GDM1 (cell line): ENCODE measurements at places on chromosomes 5 and 9.

- no peak for DNase-seq
Observed at GRCh38 chr5:124561451-124561850, 185.0 kb downstream of the ZNF608 start.

DNA sequence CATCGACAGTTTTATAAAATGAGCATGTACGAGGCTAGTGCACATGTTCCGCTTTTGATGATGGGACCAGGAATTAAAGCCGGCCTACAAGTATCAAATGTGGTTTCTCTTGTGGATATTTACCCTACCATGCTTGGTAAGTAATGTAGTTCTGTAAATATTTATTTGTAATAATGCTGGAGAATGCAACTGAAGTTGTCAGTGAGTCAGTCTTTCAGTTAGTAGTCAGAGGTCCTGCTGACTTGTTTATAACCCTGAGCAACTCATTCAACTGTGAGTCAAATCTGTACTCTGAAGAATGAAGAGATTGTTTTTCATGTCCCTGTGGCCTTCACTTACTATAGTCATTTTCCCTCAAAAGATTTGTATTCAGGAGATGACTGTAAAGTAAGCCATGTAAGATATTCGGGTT lies 28.4 kb upstream of the GPR150 start:
- DNase-seq = no peak

- DNase-seq = no peak
Observed at GRCh38 chr5:116557669-116558271, 16.9 kb downstream of the SEMA6A start.

DNA sequence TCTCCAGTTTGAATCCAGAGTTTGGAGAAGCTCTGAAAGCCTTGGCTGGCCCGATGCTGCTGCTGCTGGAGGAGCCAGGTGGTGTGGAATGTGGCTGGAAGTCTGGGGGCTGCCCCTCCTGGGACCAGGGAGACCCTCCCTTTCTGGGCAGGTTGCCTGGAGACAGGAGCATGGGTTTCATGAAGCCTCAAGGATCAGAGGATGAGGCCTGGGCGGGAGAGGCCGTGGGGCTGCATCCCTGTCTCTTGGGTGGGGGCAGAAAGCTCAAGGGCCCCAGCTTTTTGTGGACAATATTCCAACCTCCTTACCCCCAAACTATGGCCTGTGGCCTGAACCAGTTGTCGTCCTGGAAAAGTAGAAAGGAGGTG lies 10.1 kb downstream of the FGF18 start:
- DNase-seq = no peak

DNA sequence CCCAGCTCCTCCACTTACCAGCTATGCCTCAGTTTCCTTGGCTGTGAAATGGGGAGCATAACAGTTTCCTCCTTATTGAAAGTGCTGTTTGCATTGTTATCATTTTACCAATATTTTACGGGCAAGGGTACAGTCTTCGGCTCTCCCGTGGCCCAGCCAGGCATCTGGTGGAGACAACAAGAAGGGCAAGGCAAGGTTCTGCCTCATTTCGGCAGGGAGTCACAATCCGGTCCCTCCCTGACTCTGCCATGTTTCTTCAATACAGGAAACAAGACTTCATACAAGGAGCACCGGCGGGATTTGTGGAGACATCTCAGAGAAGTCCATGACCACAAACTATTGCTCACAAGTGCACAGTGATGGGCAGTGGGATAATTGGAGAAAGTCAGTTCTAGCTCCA lies 174.0 kb downstream of the FGF18 start:
- DNase-seq = no peak

- no peak for DNase-seq
Observed at GRCh38 chr5:31581498-31582099, 49.5 kb downstream of the C5orf22 start.

DNA sequence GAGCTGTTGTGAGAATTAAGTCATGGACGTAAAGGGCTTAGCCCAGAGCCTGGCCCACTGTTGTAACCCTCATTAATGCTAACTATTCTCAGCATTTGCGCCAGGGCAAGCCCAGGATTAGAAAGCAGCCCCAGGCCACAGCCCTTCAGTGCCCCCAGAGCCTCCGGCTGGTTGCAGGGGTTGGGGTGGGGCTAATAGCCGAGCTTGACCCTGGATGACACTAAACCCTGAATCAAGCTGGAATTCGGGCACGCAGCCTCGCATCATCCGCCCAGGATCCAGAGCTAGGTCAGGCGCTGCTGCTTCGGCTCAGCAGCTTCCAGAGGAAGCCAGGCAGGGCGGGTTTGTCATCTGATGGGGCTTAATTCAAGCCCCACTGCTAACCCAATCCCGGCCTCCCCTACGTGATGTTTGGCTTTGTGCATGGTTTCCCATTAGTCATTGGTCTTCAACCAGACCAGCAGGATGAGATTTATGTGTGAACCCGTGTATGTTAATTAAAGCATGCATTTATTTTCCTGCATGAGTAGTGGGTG lies 1.2 kb upstream of the MEGF9 start:
- no peak for DNase-seq

- DNase-seq = no peak
Observed at GRCh38 chr5:104635227-104635626, 1072.6 kb upstream of the NUDT12 start.

- no peak for DNase-seq
Observed at GRCh38 chr9:107862323-107862722, 372.8 kb upstream of the KLF4 start.

DNA sequence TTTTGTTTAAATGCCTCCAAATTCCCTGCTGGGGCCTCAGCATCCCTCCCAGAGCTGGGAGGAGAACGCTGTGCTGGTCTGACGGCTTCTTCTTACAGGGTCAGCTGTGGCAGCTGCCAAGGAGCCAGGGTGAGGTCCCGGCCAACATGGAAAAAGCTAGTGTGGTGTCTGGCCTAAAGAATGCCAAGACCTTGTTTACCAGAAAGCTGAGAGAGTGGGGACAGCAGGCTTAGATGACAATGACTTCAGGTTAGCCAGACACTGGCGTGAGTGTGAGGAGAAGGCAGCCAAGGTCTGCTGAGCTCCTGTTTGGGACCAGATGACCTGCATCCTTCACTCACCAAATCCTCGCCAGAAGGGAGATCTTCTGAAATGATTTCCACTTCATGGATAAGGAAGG lies 112.5 kb downstream of the CRB2 start:
- no peak for DNase-seq

GRCh38 chr5:67265951-67266350 lies 69.4 kb upstream of the CD180 start:
- no peak for DNase-seq

- DNase-seq = peak; percentile 72
Observed at GRCh38 chr5:150672237-150672883, 11.3 kb downstream of the MYOZ3 start.

DNA sequence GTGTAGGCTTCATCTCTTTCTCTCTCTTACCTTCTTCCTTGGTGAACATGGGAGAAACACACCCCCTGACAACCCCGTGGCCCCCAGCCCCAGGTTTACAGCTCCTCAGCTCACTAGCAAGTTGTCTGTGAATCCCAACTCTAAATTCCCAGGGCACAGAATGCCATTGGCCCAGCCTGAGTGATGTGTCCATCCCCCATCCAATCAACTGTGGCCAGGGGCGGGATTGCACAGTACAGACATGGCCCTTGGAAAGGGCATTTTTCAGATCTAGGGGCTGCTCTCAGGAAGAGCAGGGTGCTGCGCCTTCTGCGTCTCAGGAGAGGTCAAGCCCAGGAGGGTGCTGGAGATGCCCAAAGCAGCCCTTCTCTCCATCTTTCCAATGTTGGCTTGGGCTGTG lies 48.2 kb upstream of the ASS1 start:
- no peak for DNase-seq

- DNase-seq = no peak
Observed at GRCh38 chr9:120197605-120198004, 382.4 kb downstream of the CDK5RAP2 start.

DNA sequence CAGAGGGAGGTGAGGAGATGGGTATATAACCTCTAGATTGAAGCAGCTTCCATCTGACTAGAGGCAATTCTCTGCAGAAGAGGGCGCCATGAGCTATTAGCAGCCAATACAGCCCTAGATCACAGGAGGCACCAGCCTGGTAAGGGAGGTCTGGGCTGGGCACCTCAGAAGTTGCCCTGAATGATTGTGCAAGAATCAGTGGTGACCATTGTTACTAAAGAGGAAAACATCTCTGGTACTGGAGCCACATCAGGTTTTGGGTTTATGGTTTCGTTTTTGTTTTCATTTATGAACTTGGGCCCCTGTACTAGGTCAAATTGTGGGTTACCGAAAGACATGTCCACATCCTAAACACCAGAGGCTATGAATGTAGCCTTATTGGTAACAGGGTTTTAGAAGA lies 342.0 kb downstream of the MLLT3 start:
- no peak for DNase-seq

DNA sequence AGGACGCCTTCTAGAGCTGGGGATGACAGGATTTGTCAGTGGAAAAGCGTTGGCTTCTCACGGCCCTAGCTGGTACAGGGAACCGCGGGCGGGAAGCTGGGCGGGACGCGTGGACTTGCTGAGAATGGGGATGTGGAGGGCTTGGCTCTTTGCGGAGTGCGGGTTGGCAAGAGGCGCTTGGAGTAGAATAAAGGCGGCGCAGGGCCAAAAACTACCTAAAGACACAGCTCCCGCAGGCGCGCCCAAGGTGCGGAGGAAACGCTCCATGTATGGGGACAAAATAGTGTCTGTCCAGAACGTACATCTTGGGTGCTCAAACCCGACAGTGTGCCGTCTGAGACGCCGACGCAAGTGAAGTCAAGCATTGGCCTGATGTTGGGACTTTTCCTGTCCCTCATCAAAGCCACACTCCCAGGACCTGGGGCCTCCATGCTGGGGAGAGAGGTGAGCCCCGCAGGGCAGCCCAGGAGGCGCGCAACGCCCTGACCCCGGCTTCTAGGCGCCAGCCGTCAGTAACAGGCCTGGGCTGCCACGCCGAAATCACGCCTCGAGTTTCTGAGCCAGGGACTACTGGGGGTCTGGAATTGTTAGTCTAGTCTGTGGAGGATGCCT lies 1.6 kb upstream of the NKX2-5 start:
- no peak for DNase-seq

GRCh38 chr5:139708877-139709581 lies 60.9 kb downstream of the CXXC5 start:
- no peak for DNase-seq

DNA sequence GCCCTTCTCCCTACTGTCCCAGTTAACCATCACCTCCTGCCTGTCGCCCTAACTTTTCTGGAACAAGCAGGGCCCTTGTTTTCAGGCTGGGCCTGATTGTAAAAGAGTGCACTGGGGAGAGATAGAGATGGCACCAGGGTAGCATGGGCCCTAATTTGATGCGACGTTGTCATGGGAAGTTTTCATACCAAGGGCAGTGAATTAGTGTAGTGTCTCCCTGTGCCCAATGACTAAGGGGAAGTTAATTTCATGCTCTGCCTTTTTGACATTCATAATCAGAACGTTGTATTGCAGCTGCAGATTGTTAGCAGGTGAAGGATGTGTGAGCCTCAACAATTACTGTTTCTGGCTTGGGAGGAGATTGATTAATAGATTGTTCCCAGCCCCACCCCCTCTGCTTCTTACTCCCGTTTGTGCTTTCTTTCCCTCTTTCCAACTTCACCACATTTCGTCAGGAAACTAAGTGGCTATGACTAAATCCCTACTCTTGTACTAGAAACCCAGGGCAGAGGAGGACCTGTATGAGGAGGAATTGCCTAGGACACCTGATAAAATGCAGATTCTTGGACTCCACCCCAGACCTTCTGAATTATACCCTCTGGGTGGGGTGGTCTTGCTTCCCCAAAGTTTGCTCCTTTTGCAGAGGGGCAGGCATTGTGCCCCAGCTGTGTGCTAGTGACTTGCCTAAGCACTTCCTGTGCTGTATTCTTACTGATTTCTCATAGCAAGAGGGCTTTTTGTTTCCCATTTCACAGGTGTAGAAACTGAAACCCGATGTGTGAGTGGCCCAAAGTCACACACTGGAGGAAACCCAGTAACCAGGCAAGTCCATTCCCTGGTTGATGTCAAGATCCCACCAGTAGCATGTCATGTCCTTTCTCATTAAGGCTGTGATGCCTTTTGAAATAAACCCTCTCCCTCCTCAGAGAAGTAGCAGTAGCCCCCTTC lies 56.3 kb downstream of the DAB2IP start:
- DNase-seq = no peak

- DNase-seq = no peak
Observed at GRCh38 chr9:130382096-130382495, 62.7 kb upstream of the ASS1 start.

DNA sequence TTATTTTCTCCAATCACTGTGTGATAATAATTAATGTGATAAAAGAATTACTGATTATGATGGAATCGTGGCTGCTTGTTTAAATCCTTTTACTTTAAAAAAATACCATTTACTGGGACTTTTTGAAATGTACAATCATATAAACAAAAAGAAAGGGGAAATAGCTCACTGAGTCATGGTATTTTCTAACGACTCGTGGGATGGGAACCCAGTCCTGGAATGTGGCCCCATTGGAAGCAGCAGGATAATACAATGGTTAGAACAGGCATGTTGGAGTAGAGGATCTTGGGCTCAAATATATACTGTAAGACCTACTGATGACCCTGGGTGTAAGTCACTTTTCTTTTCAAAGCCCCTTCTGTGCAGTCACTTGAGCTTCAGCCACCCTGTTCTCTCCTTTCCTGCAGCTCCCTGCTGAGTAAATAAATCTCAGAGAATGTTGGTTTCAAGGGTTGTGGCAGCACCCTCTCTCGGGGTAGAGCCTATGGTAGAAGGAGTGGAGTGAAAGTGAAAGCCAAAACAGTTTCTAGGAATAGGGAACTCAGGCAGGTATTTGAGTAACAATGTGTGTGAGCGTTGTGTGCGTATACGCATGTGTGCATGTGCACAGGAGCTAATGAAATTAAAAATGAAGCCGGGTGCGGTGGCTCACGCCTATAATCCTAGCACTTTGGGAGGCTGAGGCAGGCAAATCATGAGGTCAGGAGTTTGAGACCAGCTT lies 40.8 kb upstream of the LARP1 start:
- peak; percentile 28 for DNase-seq

DNA sequence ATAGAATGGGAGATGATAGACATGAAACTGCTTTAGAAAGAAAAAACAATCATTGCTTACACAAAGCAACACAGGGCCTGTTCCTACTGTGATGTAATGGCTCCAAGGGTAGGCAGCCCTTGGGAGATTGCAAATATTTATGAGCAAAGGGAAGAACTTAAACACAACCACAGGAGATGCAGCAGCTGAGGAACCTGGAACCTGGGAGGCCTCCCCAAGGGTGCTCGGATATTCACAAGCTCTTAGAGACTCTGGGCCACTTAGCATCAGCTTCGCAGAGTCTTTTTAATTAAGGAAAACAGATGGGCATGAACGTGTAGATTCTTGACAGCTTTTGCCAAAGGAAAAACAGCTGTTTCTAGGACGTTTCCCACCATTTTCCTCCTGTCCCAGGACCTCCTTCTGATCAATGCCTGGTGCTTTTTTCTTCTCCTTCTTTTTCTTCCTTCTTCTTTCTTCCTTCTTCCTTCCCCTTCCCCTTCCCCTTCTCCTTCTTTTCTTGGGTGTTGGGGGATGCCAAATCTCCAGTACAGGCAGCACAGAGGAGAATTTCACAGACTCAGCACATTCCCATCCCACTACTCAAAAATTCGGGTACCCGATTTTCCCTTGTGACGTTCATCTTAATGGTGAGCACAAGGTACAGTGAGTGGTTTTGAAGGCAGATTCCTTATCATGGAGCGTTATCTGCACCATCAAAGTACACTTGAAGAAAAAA lies 28.1 kb upstream of the TCF7 start:
- DNase-seq = no peak

- DNase-seq = no peak
Observed at GRCh38 chr9:137650259-137650658, 31.5 kb downstream of the EHMT1 start.

GRCh38 chr5:148427370-148428042 lies 43.7 kb downstream of the FBXO38 start:
- no peak for DNase-seq

- no peak for DNase-seq
Observed at GRCh38 chr9:29006628-29007027, 1433.3 kb upstream of the C9orf72 start.
